Activated gamma-delta T cell treated with anti-CD3 and anti-CD28 coated beads, Interleukin-2, amount 50 U/mL, for 16 hours (primary cell): ENCODE measurements at places on chromosomes 3 and 15.

DNA sequence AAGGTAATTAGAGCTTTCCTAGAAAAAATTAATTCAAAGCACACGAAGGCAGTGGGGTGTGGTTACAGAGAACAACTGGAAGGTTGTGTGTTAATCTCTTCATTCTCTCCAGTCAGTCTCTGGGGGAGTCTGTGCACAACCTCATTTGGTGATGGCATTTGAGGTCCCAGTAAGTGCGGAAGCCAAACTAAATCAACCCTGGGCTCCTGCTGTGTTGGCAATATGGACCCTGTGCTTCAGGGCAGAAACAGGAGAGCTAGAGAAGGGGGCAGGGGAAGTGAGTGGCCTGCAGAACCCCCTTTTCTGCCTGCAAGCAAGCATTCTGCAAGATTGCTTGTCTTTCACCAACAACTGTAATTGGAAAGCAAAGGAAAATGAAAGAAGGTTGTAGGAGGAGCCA lies 195.9 kb upstream of the ST8SIA2 start:
- no peak for DNase-seq

DNA sequence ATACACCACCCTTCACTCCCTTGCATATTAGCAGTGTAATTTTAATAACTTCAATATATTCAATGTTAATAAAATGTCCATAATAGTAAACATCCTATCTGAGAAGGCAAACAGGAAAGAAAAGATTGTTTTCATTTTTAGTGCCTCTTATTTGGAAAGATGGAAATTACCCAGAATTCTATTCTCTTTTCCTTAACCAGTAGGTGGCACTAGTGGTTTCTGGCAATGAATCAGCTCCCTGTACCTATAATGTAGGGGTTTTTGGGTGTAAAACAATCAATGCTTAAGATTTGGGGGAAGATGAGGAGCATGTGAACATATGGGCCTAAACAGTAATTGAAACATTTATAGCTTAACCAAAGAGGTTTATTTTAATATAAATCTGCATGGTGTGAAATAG lies 5.7 kb upstream of the SEMA6D start:
- DNase-seq, result no peak

GRCh38 chr15:78879517-78880241 lies 7.0 kb downstream of the MORF4L1 start:
- DNase-seq, result no peak

DNA sequence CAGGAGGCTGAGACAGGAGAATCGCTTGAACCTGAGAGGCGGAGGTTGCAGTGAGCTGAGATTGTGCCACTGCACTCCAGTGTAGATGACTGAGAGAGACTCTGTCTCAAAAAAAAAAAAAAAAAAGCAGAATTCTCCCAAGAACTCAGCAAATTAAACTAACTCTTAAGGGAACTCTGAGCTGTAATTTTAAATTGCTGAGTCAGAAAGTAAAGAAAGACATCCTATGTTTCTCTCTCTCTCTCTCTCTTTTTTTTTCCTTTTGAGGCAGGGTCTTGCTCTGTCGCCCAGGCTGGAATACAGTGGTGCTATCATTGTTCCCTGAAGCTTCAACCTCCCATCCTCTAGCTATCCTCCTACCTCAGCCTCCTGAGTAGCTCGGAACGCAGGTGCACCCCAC lies 20.0 kb upstream of the PHC3 start:
- no peak for DNase-seq

GRCh38 chr3:105157067-105157765 lies 209.5 kb upstream of the ALCAM start:
- DNase-seq, result no peak

DNA sequence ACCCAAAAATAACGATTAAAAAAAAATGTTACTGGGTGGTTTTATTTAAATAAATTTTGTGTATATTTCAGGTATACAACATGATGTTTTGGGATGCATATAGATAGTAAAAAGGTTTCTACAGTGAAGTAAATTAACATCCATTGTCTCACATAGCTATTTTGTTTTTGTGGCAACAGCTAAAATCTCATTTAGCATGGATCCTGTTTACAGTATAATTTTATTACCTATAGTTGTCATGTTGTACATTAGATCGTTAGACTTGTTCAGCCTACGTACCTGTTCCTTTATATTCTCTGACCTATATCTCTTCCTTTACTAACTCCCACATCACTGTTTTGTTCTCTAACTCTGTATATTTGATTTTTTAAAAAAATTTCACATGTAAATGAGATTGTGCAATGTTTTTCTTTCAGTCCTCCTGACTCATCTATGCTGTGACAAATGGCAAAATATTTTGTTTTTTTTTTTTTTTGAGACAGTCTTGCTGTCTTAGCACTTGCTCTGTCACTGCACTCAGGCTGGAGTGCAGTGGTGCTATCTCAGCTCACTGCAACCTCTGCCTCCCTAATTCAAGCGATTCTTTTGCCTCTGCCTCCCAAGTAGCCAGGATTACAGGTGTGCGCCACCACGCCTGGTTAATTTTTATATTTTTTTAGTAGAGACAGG lies 45.6 kb downstream of the OIP5 start:
- no peak for DNase-seq

- DNase-seq, result no peak
Measured at GRCh38 chr15:40928821-40929659, at the start of gene DLL4. Gene DLL4 (plus strand): TSS chr15:40929340. CDS start chr15:40929669, 329 bp downstream.

GRCh38 chr3:58973796-58974195 lies 76.0 kb downstream of the CFAP20DC start:
- no peak for DNase-seq

DNA sequence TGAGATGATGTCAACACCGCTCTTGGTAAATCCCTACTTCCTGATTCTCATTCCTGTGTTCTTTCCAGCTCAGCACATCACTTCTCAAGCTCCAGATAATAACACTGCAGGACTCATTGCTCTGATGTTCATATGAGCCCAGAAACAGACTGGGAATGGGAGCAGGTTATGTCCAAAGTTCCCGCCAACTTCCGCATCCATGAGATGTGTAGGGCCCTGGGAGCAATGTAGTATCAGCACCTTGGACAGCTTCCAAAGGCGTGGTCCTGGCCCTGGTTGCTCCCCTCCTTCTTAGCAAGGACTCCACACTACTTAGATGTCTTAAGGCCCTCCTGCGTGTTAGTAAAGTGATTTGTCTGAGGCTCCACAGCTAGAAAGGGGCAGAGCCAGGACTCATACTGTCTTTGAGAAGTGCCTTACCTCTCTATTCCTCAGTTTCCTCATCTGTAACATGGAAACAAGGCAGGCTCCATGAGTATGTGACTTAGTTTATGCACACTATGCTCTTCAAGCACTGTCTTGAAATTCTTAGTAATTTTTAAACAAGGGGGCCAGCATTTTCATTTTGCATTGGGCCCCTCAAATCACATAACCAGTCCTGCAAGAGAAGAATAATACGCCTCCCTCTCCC lies 27.9 kb upstream of the SLC6A1 start:
- no peak for DNase-seq

DNA sequence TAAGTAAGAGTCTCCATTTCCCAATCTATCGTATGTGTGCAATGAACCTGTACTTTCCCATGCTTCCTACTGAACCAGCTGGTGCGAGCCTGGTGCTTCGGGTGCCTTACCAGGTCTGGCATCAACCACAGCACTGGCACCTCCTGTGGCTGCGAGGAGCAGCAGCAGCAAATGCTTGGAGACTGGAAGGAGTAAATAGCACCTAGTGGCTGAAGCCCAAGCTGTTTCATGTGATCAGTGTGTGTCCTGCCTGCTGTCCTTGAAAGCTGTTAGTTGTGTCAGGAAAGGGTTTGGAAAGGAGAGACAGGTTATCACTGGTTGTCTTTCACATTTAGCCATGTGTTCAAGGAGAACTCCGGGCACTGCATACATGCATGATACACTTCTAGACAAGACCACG lies 31.8 kb downstream of the PCOLCE2 start:
- no peak for DNase-seq

DNA sequence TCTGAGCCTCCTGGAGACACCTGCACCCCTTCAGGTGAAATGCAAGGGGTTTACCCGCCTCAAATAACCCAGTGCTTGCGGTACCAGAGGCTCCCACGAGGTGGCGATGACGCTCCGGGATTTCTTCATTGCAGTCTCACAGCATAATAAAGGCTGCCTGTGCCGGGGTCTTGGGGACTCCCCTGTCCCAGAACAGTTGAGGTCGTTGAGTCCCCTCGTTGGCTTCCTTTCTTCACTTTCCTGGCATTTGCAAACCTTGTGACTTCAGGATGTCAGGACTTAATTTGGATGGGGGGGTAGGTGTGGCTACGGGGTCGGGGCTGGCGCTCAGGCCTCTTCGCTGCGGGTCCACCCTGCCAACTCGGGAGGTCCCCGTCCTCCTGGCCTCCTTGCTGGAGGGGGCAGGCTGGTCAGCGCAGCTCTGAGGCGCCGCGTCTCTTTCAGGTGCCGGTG lies 1.3 kb downstream of the GNAT1 start:
- DNase-seq, result peak; percentile 75

DNA sequence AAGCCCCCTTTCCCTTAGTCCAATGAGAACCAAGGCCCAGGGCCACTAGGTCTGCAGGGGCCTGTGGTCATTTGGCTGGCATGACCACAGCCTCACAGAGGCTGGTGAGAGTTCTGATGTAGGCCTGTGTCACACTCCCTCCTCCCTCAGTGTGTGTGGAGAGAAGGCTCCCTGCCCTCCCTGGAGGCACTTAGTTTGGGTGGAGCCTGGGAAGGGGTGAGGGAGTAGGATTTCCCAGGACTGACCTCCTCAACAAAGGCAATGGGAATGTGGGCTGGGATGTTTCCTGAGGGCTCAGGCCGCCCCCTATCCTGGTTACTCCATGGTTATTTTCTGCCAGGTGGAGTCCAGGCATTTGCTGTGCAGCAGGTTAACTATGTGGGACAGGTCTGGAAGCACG lies 7.6 kb downstream of the TEX264 start:
- no peak for DNase-seq

- DNase-seq, result no peak
Measured at GRCh38 chr15:81281456-81281735, 42.5 kb downstream of the STARD5 start.

DNA sequence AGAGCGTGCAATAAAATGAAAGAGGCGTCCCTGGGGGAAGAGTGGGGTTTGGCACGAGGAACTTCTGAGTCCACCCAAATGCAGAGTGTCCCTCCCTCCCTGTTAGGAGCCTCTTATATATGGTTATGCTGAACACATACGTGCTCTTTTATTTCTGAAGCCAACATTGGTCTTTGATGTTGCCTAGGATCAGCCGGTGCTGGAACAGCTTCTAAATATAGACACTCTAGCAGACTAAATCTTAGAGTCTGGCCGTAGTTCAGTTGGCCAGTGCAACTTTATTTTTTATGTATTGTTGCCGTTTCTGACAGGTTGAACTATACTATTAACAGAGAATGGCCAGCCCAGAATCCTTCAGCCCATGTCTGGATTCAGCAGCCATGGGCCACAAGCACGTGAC lies 128.7 kb downstream of the GHSR start:
- DNase-seq, result no peak

GRCh38 chr3:88955274-88955673 lies 152.1 kb upstream of the EPHA3 start:
- no peak for DNase-seq

- no peak for DNase-seq
Measured at GRCh38 chr3:127748754-127749327, 73.5 kb downstream of the MGLL start.

GRCh38 chr3:189652042-189652441 lies 20.9 kb downstream of the TP63 start:
- no peak for DNase-seq

DNA sequence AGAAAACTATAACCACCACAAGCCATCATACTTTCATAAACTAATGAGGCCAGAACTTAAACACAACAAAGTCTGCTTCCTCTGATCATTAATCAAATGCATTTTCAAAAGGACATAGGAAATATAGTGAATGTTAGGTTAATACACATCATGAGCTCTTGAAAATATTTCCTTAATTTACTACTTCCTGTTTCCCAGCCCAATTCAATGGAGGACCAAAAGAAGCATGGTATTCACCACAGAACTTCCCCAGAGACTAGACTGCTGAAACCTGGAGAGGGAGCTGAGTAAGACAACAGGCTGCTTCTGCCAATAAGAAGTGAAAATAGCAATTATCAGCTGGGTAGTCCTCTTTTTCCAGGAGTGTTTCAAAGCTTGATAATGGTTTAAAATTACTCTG lies 250.3 kb downstream of the ULK4 start:
- DNase-seq, result no peak

- no peak for DNase-seq
Measured at GRCh38 chr3:12178091-12178820, 19.5 kb upstream of the TIMP4 start.

- DNase-seq, result no peak
Measured at GRCh38 chr3:20250786-20251185, 64.8 kb upstream of the SGO1 start.

DNA sequence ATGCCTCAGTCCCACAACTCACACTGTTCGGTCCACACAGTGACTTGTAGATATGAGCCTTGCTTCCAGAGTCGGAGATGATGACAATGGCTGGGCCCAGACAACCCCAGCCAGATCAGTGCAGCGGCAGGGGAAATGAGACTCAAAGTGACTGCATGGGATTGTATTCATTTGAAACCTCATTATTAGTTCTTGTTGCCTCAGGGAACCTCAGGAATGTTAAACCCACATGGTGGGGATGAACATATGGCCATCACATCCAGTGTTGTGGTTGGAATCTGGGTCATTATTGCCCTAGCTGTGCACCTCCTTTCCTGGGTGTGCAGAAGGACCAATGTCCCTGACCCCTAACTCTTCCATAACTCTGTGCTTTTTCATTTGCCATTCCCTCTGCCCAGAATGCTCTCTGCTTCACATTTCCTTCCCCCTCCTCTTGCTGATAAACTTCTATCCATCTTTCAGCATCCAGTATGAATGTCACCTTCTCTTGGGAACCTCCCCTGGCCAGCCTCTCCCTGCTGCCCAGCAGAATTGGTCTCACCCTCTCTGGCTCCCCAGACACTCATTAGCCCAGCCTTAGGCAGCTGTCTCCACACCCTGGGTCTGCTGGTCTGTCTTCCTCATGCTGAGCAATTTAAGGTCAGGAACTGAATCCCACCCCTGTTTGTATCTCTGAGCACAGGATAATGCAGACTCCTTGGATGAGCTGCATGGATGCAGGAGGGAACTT lies 67.0 kb upstream of the TNFAIP8L3 start:
- DNase-seq, result no peak

DNA sequence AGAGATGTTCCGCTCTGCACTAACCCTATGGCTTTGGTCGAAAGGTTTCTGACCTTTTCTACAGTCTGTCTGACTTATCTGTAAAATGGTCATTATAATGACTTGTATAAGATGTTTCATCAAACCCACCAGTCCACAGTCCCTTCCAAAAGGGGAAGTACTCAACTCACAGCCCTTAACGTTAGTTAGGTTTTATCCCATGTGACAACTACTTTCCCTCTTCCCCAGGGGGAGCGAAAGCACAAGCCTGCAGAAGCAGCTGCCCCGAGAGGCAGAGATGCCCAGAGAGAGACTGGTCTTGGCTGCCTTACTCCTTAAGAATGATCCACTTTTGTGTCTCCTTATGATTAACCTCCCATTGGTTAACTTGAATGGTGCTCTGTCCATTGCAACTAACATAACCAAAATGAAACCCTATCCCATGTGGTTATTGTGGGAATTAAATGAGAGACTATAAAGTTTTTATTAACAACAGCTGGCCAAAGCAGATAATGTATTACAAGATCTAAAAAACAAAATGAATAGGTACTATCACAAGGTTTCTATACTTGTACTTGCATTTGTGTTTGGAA lies 6.4 kb downstream of the ASTE1 start:
- no peak for DNase-seq
